ENCODE measurements at places on chromosomes 1 and 21.

DNA sequence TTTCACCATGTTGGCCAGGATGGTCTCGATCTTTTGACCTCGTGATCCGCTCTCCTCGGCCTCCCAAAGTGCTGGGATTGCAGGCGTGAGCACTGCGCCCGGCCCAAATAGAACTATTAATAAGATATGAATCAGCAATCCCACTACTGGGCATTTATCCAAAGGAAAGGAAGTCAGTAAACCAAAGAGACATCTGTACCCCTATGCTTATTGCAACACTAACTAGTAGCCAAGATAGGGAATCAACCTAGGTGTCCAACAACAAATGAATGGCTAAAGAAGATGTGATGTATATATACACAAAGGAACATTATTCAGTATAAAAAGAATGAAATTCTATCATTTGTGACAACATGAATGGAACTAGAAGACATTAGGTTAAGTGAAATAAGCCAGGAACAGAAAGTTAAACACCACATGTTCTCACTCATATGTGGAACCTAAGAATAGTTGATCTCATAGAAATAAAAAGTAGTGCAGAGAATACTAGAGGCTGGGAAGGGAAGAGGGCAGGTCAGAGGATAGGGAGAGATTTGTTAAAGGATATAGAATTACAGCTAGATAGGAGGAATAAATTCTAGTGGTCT lies 48.8 kb downstream of the XPR1 start:
- no peak for DNase-seq

- peak; percentile 52 for DNase-seq
Measured at GRCh38 chr1:173477286-173478093, at the start of gene PRDX6. Gene PRDX6, plus strand, starts transcription at chr1:173477335. Its CDS starts 63 bp downstream, at chr1:173477398.

DNA sequence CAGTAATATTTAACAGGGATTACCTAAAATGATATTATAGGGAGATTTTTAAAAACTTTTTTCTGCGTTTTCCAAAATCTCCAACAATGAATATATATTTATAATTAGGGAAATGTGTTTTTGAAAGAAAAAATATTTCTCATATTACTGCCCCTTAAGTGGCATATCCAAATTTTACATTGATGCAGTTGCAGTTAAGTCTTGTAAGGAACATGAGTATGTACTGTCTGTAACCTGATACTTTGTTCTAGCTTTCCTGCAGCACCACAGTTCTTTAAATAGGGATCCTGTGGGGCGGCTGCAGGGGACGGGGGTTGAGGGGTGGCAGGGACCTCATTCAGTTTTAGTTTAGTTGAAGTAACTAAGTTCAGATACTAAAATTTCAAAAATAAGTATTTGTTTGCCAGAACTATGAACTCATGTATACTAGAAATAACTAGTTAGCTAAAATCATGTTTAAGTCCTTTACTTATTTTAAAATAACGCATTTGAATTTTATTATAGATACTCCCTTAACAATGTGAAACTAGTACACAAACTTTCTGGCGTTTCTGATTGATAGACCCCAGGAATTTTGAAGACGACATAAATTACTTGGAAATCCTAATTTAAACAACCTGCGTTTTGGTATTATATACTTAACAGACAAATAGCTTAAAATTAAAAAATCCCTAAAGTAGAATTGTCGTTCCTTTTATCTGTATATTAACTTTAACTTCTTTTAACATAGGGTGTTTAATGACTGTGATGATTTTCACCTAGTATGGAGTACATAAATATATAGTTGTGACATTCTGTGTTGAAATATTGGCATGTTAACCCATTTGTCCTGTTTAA lies 639 bp upstream of the DNAJB4 start:
- DNase-seq = no peak

DNA sequence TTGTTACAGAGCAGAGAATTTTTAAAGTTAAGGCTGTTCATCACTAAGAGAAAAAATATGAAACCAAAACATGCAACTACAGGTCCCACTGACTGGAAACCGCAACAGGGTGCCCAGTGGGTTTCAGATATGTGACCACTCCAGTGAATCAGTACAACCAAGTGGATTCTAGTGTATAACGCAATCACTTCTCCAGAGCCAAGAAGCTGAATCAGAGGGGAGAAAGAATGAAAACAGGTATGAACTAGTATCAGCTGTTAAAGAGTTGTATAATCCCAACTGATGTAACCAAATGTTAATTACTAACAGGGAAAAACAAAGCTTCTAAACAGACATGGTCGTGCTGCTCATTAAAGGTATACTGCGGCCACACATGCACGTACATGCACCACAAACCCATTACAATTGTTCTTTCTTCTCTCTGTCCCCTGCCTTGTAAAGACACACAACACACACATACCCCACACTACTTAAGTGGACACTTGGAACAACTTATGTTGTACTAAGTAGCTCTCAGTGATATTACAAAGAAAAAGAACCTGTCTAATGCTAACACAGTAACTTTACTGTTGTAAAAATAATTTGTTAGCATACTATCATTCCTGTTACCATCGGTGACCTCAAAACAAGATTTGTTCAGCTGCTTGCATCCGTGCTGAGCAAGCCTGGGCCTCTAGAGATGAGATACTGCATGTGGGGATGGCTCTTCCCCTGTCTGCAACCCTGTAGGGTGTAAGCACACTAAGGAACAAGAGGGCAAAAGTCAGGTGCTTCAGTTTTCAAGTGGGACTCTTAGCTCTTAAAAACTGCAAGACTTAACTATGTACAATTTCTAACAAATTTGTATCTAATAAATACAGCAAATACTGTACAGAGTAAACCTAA lies 74.2 kb downstream of the PTPN14 start:
- no peak for DNase-seq

GRCh38 chr1:216430744-216431143 lies 7.5 kb upstream of the USH2A start:
- DNase-seq = no peak

GRCh38 chr1:30460661-30461060 lies 262.7 kb downstream of the MATN1 start:
- DNase-seq = no peak

DNA sequence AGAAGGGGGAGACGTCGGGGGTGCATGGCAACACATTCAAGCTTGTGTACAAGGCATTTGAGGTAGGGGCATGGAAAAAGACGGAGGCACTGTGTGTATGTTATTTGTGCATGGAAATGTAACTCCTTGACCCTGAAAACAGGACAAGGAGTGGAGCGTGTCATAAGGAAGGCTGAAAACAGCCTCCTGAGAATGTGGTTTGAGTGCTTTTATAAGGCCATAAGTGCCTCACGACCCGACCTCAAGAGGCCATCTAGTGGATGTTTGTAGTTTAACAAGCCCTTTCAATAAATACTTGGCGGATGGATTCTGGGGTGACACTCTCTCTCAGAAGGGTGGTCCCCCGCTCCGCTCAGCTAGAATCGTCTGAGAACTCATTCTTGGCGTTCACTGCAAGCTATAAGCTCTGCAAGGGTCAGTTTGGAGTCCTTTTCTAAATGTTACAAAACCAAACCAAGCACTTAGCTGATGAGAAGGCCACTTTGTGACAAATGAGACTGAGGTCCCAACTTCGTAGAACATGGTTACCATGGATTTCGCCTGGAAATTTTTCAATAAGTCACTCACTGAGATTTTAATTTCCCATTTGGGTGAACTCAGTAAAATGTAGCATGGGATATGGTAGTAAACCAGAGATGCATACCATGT lies 38.8 kb upstream of the CLCA4 start:
- no peak for DNase-seq

DNA sequence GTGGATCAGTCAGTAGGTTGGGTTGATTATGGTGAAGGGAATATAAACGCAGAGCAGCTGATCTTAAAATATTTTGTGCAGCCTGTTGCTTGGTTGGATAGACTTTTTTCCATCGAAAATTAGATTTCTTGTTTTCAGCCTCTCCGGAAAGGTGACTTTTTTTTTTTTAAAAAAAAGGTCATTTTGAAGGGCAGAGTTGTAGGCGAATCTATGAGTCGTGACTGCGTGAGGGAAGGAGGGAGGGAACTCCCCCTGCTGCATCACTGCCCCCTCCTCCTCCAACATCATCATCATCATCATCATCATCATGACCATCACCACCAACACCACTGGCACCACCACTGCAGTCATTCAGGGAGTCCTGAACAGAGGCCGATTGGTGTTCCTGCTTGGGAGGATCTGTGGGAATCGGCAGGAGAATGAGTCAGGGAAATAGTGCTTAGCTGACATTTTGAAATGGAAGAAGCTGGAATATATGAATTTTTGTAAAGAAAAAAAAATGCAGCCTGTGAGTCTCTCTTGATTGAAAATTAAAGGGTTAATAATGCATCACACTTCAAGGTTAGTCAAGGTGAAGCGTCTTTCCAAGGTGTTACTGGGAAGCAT lies 1.2 kb downstream of the ATP1B1 start:
- DNase-seq = no peak

- DNase-seq = no peak
Measured at GRCh38 chr1:212655668-212656440, 43.8 kb downstream of the BATF3 start.

DNA sequence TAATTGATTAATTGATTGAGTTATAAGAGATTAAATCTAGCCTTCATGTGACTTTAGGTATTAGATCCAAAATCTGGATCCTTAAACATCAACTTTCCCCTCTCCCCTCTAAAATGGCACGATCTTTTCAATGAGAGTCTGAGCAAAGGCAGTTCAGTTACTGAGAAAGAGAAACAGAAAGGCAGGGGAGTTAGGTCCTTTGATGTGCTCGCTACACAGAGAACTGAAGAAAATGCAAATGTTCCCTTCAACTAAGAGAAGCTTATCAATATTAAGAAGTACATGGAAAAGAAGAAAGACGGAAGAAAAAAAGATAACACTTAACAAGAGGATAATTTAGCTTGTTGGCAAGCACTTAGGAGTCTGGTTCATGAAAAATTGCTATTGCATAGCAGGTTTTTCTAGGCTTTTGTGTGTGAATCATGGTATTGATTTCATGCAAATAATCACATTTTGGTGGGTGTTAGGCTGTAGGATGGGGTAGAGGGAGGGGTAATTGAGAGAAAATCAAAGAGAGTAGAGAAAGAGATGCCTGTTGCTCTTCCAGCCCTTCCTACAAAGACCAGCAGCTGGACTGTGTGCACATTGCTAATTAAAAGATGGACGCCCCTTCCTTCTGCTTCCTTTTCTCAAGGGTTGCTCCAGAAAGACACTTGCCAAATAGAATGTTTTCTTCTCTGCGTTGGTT lies 307.6 kb upstream of the PLXNA2 start:
- no peak for DNase-seq

GRCh38 chr1:200958597-200958996 lies 63.9 kb downstream of the INAVA start:
- DNase-seq = no peak

DNA sequence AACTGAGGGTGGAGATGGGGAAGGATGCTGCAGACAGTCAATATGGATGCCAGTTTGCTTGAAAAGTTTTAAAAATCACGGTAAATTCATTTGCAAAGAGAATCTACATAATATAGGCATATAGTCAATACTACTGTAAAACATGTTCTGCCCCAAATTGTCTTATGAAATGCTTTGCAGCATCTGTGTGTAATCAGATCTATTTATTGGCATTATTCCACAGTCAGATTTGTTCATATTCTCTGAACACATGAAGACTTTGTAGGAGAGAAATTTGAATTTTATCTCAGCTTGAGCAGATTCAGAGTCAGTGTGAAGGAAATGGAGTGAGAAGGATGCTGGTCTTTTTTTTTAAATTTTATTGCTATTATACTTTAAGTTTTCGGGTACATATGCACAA lies 88.5 kb downstream of the PLPPR4 start:
- DNase-seq = no peak
